ENCODE measurements at places on chromosomes 5 and 9. TPM values are rescaled to one million over a fixed set of nuclear protein-coding genes. Genes with fewer than 3 reads are reported as not detected.

SLC36A2 gene
- not detected for total RNA-seq

GRCh38 chr9:88789785-88790184 is 201.5 kb upstream of the S1PR3 start:
- no peak for DNase-seq

- no peak for DNase-seq
Measured at GRCh38 chr9:125972012-125972729, 225.0 kb downstream of the PBX3 start.

- no peak for DNase-seq
Measured at GRCh38 chr9:36401164-36401740, 1.2 kb upstream of the RNF38 start.

DNA sequence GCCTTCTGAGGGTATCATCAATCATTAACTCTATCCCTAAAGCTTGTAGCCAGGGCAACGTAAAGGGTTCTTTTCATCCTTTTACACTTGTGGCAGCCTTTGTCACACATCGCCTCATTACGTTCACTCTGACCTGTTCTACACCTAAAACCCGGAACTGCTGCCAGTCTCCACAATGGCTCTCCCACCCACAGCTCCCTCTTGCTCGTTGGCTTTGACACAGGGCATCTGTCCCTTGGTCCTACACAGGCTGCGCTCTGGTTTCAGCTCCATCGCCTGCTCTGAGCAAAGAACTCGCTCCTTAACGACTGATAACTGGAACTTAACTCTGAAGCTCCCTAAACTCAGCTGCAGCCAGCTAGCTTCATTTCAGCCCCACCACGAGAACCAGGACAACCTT is 112.8 kb upstream of the CTNND2 start:
- no peak for DNase-seq

DNAJA1 gene
- 227 TPM for total RNA-seq

DNA sequence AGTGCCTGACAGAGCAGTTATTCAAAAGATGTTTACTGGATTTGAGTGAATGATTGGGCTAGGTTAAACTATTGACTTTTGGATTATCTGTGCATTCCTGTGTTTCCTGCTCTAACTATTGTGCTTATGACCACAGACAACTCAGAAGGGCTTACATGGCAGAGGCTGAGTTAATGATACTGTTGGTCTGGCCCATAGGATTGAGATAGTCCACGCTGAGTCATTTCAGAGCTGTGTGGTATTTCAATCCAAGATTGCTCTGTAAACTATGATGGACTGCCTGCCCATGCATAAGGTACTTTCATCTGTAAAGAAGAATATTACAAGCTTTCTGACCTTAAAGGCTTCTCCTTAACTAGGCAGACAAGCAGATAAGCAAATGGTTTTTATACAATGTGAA is 49.1 kb upstream of the SLIT3 start:
- DNase-seq = peak; percentile 88

- DNase-seq = no peak
Measured at GRCh38 chr9:132723809-132724208, 53.5 kb downstream of the GTF3C4 start.

DNA sequence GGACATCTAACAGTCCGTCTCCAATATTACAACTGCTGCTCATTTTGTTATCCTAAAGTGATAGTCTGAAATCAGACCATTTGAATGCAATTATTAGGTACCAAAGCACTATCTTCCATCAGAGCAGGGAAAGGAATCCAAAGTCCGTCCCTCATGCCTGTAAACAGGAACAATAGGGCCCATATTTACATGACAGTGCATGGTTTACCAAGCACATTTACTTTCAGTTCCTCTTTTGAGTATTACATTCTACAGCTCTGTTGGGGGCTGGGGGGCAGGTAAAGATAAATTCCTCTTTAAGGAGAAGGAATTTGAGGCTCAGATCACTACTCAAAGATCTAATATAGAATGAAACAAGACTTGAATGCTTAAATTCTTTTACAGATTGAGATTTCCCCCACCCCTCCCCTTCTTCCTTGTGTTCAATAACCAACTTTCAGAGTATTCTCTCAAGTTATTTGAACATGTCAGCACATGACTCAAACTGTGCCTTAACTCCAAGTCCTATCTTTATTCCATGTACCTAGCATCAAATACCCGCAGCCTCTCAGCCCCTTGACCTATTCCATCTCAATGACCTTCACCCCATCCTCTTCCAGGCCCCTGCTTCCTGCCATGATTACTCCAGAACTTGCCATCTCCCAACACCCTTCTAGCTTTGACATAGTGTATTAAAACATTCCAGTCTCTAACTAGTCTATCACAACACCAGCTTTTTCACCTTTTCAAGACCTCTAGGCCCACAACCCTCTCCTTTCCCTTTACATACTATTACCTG is 71.0 kb downstream of the BRINP1 start:
- no peak for DNase-seq

- no peak for DNase-seq
Measured at GRCh38 chr9:107832871-107833270, 343.3 kb upstream of the KLF4 start.

TAS2R1 gene
- not detected for total RNA-seq

GRCh38 chr9:134130503-134131375 is 5.1 kb upstream of the WDR5 start:
- DNase-seq = no peak

DNA sequence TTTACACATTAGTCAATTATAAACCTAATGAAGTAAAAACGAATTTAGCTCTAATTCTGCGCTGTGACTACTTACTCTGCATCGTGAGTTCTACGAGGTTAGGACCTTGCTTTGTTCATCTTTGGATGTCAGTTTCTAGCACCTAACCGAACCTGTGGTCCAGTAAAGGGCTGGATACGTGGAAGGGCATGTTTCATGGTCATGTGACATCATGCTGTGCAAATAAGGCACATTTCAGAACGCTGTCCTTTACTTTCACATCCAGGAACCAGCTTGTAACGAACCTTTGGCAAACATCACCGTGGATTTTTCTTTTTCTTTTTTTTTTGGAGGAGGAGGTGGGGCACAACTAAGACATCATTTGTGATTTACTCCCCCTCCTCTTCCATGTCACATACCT is 15.0 kb downstream of the BASP1 start:
- DNase-seq = no peak

- DNase-seq = no peak
Measured at GRCh38 chr5:95731571-95732554, 727 bp downstream of the RHOBTB3 start.

DNA sequence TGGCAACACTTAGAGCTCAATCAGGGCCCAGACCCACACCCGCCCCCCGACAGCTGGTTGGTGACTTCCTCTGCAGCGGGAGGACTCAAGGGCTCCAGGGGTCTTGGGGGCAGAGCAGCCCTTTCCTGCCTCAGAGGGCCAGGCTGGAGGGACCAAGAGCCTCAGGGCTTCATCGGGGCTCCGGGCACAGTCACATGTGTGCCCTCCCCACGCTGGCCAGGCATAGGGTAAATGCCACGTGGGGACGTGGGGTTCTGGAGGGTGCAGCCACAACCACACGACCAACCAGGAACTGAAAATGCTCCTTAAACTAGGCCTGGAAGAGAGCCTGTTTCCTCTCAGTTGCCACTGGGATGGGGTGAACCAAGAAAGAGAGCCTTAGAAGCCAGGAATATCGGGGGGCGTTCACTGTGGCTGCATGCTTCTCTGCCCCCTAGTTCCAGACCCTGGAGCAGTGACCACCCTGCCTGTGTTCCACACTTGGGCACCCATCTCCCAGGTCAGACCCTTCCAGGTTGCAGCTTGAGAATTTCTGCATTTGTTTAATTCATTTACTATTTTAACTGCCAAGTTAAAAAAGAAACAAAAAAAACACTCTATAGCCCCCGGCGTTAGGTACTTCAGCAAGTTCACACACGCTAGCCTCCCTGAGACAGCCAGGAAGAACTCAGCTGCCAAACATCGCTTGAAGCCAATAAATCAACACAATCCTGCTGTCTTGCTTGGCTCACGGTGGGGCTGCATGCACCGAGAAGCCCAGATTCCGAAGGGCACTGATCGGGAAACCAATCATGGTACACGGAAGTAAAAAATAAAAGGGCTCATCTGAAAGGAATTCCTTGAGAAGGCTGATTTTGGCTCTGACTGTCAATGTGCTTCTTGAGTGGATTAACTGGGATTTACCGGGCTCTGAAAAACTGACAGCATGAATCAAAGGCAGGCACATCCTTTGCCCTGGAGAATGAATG is 56.1 kb upstream of the PHYKPL start:
- peak; percentile 48 for DNase-seq

- no peak for DNase-seq
Measured at GRCh38 chr5:116922532-116922931, 347.9 kb upstream of the SEMA6A start.

PCDH12 gene
- under 0.01 TPM for total RNA-seq

DNA sequence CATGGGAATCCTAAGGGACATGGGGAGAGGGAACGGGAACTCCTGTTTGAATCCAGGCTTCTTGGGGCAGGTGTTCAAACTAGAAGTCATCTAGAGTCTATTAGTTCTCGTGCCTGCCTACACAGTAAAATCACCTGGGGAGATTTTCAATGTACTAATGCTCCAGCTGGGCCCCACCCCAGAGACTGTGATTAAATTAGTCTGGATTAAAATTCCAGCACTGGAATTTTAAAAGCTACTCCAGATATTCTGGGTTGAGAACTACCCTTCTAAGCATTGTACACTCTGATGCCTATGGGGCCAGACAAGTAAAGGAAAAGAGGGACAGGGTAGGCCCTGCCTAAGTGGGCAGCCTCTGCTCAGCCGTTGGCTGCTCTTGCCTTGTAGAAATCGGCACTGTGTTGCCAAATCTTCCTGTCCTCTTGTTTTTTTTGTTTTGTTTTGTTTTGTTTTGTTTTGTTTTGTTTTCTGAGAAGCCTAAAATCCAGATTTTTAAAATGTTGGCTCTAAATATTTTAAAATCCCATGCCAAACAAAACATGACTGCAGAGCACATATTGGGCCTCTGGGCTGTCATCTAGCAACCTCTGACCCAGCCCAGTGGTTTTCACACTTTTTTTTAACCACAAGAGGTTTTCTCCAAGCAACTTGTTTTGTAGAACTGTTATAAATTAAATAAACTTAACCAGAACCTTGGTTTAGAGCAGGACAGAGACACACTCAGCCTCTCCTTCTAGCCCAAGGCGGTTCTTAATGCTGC is 29.0 kb downstream of the ADRB2 start:
- no peak for DNase-seq

DNA sequence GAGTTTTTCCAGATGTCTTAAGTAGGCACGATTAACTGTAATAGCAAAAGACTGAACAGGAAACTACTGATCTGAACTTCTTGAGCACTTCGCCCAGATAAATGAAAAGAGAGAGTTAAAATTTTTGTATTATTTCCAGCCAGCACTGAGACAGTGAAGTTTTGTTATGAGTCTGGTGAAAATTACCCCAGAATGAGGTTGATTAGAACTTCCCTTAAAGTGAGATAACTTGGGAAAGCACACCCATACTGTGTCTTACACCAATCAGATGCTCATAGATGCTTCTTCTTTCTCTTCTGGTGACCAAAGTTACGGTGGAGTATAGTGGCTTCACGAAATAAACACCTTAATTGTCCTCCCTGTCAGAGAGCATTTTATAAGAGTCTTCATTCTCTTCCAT is 131.8 kb upstream of the SLC12A2 start:
- no peak for DNase-seq

DNA sequence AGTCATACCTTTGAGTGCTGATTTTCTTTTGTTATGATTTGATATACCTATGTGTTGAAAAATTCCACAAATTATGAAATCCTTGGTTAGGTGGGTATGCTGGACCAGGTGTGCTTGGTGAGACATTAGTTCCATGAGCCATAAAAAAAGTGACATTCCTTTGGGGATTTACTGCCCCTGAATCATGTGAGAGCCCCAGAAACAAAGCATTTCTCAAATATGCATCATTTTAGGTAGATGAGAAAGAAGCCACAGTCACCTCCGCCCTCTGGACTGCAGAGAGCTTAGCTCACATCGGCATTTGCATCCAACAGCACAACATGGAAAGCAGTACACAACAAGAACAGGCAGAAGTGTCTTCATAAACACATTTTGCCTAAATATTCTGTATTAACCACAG is 55.3 kb downstream of the DAP start:
- no peak for DNase-seq

DNA sequence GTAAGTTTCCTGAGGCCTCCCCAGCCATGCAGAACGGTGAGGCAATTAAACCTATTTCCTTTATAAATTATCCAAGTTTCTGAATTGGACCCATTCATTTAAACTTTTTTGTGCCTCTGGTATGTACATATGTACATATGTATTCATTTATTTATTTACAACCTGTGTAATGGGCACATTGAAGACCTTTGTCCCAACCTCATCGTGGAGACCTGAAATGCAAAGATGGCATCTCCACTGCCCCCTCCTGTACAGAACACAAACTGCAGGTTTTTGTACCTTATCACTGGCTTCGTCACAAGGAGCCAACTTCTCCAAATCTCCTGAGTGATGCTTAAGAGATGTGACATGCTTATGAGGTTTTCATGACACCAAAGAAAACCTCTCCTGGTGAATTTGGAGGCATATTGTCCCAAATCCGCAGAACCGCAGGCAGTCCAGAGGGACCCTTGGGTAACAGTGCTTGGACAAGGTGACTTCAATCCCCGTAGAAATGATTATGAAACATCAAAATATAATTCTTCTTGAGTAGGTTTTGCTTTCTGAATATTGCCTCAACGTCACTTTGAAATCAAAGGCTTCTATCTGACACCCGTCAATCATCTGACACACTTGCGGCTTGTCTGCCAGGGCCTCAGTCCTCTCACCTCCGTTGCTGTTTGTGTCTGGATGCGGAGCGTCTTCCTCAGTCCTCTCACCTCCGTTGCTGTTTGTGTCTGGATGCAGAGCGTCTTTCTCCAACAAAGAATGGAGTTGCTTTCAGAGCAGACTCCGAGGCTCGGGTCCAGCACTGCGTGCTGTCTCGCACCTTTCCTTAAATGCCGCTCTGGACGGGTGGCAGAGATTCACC is 135.0 kb upstream of the IRX4 start:
- DNase-seq = no peak

DNA sequence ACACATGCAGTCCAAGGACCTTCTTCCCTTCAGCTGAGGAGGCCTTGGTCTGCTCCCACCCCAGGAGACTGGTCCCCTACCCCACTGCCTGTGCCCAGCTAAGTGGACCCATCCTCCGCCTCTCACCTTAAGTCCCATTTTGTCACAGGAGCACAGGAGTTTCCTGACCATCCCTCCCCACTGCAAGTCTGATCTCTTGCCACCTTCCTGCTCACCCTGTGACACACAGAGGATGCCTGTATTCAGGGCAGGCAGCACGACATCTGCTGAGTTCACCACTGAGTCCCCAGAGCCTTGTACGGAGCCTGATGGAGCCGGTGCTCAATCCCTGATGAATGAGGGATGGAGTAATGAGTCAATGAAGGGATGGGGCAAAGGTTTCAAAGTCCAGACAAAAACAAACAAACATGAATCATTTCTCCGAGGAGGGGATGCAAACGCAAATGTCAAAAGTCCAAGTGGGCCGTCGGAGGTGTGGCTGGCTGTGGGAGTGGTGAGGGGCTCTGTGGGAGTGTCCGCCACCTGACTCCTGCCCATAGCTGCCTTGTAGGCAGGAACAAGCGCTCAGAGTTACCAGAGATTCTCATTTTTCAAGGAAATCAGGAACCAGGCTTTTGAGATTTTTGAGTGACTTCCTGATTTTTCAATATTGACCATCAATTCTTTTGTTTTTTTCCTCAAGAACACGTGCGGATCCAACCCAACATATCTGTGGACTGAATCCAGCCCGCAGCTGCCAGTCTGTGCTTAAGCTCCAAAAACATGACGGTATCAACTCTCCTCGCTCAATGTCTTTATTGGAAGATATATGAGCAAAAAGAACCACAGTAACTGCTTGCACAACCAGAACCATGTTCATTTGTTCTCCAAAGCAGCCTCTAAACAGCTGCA is 4.4 kb downstream of the RAPGEF1 start:
- no peak for DNase-seq

TMEM161B gene
- 7.5 TPM for total RNA-seq

- DNase-seq = no peak
Measured at GRCh38 chr5:26024774-26025173, 1013.6 kb downstream of the CDH9 start.

All from epithelial cell of proximal tubule (primary cell).